ENCODE measurements at places on chromosomes 2 and 18.
A peak's percentile ranks its signal among the peaks of the same experiment; 100 is the strongest.

GRCh38 chr2:17231394-17231965 is 286.8 kb downstream of the RAD51AP2 start:
- no peak for DNase-seq

- no peak for DNase-seq
Observed at GRCh38 chr2:229226382-229226781, 44.7 kb downstream of the PID1 start.

GRCh38 chr2:173231465-173231864 is 123.2 kb upstream of the CDCA7 start:
- no peak for DNase-seq

DNA sequence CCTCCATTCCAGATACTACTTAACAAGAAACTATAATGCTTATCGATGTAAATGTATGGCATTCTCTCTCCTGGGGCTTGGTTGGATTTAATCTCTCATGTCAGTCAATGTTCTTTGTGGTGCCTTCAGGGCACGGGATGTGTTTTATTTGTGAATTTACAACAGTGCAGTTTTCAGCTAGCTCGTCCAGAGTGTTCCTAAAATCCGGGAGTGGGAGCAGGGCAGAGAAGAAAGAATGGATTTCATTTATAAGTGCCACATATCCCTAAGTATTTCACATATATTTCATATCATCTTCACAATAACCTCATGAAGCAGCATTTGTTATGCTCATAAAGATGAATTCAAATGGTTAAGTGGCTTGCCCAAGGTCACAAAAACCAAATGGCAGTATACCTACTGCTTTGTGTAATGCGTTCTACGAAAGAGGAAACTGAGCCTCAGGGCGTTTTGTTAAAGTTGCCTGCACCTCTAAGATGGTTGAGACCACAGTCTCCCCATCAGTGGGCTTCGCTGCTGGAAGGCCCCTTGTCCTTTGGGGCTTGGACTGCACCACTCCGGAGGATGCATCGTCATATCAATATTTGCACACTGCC is 134.7 kb upstream of the MGAT5 start:
- DNase-seq = no peak

- DNase-seq = no peak
Observed at GRCh38 chr2:186342029-186342428, 144.0 kb upstream of the ZC3H15 start.

DNA sequence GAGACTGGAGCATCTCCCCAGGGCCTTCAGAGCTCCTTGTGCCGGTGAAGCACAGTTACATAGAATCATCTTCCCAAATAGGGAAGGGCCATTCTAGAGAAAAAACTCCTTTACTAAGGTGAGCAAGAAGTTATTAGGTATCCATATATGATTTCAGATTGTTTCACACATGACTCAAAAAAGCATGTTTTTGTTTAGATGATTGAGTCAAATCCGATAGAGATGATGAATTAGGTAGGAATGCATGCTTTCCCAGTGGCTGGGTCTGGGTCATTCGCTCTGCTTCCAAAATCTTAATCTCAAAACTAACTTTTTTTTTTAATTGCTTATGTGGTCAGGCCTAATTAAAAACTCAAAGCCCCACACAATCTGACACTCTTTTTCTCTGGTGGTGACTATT is 3.8 kb downstream of the NT5C1B start:
- DNase-seq = no peak

DNA sequence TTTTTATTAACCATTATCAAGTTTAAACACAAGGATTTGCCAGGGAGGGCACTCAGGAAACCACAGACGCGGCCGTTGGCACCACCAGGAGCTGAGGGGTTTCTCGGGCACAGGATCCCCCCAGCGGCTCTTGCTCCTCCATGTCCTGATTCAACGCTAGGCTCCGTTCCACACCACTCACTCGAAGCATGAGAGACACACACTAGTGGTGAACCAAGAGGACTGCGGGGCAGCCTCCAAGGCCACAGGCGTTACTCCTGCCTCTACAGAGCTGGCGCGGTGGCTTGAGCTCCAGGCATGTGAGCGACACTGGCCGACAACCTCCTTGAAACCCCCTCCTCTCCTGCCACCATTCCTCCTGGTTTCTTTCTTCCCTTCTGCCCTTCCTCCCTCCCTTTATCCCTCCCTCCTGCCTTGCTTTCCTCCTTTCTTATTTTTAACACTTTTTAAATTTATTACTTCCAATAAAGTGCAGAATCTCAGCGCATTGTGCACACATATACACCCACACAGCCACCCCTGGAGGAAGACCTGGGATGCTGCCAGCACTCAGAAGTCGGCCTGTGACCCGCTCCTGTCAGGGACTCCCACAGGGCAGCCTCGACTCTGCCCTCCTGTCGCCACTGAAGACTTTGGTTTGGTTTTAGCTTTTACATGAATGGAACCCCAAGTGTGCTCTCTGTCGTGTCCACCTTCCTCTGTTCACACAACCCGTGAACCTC is 21.7 kb downstream of the COX7A2L start:
- DNase-seq = no peak

GRCh38 chr2:203748331-203749126 is 42.1 kb downstream of the CD28 start:
- no peak for DNase-seq

DNA sequence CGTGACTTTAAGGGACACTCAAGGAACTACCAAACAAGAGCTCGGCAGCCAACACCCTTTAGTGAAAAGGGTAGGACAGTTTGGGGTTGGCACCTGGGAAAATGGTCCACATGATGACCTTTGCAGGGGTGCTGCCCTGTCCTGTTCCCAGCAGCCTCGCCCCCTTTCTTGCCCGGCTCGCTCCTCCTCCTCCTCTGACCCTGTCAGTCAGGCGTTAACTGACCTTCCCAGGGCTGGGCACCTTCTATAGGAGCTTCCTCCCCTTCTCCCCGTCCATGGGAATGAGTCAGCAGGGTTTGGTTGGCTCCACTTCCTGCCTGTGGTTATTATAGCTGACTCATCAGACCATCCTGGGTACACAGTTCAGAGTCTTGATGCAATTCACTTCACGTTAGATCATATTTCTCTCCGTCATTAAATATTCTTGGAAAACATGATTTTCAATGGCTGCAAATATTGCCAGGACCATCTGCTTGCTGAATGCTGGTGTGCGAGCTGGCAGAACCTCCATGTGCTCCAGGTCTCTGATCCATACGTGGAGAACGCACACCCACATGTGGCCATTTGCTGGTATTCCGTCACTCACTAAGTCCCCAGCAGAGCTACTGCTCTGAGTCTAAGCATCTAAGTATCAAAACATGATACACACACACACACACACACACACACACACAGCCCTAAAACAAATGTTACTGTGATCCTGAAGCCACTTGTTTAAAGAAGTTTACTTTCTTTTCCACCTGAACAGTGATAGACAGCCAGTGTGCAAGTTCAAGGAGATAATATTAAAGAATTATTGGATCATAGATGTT is 185.0 kb downstream of the ANAPC1 start:
- DNase-seq = peak; percentile 99

DNA sequence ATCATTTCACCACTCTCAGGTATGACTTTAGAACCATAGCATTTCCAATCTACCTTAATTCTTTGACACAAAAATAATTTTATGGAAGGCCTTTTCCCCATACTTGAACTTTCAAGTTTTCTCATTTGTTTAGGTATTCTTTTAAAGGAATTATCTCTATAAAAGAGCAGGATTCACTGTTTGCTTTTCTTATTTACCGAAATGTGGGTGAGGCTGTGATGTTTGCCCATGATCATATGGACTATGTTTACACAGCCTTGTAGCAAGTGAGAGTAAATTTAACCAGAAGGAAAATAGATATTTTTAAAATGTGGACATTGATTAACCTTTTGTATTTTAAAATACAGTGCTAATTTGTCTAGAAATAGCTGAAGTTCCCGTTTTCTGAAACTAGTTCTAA is 26.3 kb downstream of the CAB39 start:
- DNase-seq = no peak

GRCh38 chr18:5066380-5066977 is 130.6 kb downstream of the AKAIN1 start:
- DNase-seq = no peak

- no peak for DNase-seq
Observed at GRCh38 chr2:126778561-126779501, 119.9 kb upstream of the TEX51 start.

DNA sequence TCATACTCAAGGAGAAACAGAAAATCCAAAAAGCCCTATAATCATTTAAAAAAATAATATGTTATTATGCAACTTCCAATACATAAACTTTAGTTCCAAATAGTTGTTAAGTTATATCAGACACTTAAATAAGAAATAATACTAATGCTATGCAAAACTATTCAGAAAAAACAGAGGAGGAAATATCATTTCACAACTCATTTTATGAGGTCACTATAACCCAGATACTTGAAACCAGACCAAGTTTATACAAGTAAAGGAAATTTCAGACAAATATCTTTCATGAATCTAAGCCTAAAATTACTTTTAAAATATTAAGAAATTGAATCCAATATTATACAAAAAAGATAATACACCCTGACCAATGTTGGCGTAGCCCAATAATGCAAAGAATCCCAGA is 260.8 kb downstream of the CD226 start:
- DNase-seq = no peak

GRCh38 chr2:113406114-113406513 is 31.4 kb upstream of the ZNG1B start:
- no peak for DNase-seq

GRCh38 chr18:42586601-42587000 is 528.9 kb downstream of the RIT2 start:
- no peak for DNase-seq

DNA sequence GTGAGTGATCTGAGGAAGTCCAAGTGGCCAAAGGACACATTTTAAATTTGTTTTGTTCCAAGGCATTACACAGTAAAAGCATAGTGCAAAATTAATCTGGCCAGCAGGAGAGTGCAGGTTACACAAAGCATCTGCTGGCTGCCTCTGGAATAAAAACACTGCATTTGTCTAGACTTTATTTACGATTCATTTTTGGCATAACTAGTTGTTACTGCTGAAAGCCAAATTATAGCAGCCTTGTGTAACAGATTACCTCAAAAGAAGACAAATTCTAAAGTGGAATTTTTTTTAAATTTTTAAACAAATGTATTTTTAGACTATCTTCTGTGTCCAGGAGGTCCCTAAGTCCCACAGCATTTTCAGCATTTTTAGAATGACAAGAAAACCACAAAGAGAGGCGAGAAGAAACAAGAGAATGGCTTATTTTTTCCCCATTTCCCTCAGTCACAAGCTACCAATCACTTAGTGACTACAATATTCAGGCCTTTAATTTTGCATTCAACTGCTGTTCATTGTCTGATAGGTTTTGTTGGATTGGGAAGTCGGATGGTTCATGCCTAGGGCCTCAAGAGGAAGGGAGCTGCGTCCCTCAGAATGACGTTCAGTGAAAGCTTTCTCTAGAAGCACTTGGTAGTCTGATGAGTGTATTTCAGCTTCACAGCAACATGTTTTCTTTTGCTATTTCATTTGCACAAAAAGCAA is 46.0 kb downstream of the TMEFF2 start:
- DNase-seq = no peak

DNA sequence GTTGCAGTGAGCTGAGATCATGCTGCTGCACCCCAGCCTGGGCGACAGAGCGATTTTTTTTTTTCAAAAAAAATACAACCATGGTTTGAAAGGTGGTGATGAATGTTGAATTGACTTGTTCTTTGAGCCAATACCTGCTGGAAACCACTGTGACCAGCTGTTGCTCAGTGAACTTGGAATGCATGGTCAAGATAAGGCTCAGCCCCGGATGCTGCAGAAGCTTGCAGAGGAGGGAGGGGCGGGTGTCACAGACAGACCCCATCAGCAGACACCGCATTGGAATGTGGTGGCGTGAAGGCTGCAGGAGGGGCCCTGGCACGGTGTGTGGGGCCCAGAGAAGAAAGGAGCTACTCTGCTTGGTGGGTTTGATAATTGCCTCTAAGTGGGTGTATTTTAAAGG is 91.6 kb downstream of the ITGB1BP1 start:
- DNase-seq = peak; percentile 93

GRCh38 chr2:238498691-238499295 is 72.1 kb downstream of the ASB1 start:
- no peak for DNase-seq

DNA sequence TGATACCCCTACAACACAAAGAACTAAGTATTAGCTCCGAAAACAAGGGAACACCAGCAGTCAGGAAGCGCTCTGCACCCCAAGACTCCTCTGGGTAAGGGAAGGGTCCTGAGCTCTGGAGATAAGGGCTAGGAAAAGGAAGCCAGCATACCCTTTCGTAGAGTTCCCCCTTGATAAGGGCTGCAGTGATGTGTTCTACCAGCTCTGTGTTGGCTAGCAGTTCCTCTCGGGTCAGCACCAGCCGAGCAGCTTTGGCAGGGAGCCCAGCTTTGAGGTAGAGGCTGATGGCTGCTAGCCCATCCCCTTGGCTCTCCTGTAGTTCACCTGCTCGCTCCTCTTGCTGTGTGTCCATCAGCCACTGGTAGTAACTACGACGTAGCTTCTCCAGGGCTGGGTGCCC is 18.9 kb downstream of the KRTCAP3 start:
- no peak for DNase-seq

DNA sequence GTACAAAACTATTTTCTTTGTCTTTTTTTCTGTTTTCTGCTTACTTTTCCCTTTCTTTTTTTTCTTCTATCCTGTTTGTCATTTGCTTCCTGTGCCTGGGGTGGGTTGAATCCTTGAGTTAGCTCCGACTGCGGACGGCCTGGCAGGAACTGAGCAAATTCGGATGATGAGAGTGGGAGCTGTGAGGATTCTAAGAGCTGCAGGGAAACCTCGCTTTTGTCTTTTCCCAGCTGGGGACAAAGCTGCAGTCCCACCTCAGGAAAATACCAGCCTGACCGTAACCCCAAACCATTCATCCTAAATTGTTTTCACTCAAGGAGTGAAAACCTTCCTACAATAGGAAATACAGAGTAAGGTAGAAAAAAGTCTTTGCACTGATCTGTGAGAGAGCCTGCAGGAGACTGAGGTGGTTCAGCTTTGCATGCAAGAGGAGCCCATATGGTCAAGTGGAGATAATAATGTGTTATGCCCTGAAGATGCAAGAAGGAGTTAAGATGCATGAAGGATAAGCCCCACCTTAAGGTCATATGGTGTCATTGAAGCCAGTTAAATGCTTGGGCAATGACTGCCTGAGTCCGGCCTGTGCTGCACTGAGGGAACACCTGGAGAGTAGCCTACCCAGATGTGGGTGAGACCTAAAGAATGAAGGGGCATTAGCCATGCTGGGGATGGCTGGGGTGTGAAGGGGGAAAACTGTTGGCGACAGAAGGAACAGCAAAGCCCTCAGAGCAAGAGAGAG is 31.7 kb upstream of the ARL4C start:
- DNase-seq = no peak

- DNase-seq = no peak
Observed at GRCh38 chr2:15691586-15692310, 100.1 kb downstream of the DDX1 start.

- no peak for DNase-seq
Observed at GRCh38 chr2:131049150-131049718, 44.0 kb downstream of the FAM168B start.

All from NCI-H226 (cell line).